Amniotic stem cell (primary cell): ENCODE measurements at places on chromosomes 5 and 9.

DNA sequence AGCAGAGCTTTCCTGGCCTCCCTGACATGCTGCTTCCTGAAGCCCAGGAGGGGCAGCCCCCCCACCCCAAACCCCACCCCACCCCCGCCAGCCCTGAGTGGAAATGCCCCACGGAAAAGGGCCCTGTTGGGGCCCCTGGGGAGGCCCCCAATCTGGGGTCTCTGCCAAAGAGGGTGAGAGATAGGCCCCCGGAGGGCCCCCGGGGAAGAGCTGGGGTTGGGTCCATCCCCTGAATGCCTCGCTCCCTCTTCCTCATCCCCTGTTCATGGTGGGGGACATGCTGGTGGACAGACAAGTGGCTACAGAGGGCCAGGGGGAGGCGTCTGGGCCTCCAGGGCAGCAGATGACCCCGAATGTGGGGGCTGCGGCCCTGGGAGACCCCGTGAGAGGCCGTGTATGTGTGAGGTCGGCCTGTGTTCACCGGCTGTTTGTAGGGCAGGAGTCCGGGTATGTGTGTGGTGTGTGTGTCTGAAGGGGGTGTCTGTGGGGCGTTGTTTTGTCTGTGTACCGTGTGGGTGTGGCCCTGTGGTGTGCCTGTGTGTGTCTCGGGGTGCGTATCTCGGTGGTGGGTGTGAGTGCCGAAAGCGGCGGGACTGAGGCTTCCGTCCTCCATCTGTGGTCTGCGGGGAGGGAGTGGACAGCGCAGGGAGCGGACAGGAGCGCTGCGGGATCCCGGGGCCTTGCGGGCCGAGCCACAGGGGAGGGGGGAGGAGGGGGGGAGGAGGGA, 11.3 kb downstream of the C9orf50 start:
- no peak for DNase-seq

- no peak for DNase-seq
Measured at GRCh38 chr9:131405428-131405827, 11.5 kb downstream of the PRRC2B start.

DNA sequence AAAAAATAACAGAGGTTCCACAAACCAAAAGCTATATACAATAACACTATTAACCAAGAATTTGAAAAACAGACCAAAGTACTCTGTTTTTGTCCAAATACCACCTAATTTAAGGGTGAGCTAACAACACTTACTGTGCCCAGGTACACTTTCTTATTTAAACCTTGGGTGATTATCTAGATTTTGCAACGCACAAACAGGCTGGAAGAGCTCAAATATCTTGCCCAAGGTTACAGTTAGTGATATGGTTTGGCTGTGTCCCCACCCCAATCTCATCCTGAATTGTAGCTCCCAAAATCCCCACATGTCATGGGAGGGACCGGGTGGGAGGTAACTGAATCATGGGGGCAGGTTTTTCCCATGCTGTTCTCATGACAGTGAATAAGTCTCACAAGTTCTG, 58.9 kb downstream of the CDK5RAP2 start:
- no peak for DNase-seq

GRCh38 chr9:136719195-136719880, 7.0 kb downstream of the DIPK1B start:
- no peak for DNase-seq

DNA sequence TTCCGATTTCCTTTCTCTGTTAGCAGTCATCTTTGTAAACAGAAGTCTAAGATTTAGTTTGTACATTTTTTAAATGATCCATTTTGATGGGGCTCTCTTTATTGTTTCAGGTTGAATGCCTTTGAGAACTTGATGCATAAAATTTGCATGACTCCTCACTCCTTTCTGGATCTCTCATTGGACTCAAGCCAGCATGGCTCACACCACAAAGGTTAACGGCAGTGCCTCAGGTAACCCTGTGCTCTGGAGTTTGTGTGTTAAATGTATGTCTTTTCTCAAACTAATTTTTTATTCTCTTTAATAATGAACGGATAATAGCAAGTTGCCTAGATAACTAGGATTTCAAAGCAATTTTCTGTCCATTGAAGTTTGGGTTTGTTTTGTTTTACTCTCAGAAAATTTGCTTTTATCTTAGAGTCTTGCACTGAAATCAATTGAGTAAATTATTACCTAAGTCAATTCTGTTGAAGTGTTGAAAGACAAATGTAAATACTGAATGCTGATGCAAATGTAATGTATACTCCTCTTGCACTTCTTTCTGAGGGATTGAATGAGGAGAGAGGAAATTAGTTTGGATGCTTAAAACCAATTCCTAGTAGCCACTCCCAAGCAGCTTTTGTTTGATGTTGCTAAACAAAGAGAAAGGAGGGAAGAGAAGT, 164.6 kb upstream of the DMRT1 start:
- no peak for DNase-seq

DNA sequence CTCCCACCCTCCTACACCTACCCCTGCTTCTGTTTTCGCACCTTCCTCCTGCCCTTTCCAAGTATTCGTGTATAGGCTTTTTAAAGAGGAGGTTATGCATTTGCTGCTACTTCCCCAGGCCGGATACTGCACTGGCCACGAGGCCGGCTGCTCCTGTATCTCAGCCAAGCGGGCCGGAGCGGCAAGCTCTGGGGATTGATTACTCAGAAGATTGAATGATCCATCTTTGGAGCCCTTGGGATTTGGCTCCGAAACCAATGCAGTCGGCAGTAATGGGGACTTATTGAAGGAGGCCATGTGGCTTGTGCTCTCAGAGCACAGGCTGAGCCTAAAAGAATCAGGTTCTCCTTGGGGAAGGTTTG, 405.3 kb downstream of the TLE4 start:
- no peak for DNase-seq

- DNase-seq = no peak
Measured at GRCh38 chr9:87706066-87706739, 19.7 kb upstream of the CTSL start.

GRCh38 chr5:129724222-129724621, 23.7 kb upstream of the MINAR2 start:
- no peak for DNase-seq

DNA sequence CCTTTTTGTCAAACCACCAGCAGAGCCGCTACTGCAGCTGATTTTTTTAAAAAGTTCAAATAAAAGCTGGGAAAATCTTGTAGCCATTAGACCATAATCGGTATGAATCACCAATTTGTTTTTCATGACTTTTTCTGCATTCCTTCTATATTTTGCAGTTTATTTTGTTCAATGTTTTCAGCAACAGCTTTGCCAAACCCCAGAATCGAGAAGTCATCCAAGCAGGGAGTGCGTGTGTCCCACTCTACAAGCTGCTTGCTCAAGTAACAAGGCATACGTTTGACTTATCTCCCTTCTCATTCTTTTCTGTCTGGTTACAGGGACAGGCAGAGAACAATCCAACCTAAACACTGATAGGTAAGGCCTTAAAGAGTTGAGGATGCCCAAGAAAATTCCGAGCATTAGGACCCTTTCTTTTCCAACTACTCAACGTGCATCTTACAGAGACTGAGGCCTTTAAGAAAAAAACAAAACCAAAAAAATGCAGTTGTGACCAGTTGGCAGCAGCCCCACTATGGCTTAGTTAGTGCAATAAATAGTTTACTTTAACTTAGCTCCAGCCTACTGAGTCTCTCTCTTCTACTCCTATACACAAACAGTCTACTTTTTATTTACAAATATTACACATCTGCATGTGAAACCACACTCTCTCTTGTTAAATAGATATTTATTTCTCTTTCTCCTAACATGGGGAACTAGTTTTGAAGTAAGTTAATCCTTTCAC, 134.7 kb upstream of the SLIT3 start:
- DNase-seq = no peak

DNA sequence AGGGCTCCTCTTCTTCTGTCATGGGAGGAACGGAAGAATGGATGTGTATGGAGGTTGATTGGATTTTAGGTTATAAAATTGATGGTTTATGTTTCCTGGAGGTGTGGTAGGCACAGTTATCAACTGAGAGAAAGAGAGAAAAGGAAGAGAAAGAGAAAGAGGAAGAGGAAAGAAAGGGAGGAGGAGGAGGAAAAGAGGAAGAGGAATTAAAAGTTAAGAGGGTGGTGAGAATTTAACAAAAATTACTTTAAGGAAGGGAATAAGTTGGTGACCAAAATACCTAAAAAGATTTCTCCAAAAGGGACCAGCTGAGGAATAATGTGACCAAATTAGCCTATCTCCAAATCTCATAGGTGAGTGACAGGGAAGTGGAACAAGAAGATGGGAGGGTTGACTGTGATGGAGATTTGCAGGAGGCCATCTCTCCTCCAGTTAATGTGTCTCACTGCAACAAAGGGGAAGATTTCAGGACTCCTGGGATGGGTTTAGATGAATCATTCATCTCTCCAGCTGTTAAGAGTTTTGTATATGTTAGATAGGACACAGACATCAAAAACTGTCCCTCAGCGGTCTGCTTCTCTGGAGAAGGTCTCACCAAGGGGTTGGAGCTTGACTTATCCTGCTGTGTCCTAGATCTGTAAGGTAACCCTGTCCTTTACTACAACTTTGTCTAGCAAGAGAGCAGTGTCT, 76.0 kb upstream of the TMC1 start:
- DNase-seq = no peak

GRCh38 chr9:120432600-120432999, 147.4 kb downstream of the CDK5RAP2 start:
- no peak for DNase-seq

- no peak for DNase-seq
Measured at GRCh38 chr5:124234022-124234769, 512.2 kb downstream of the ZNF608 start.

GRCh38 chr5:11302663-11303062, 541.6 kb upstream of the DAP start:
- no peak for DNase-seq

- no peak for DNase-seq
Measured at GRCh38 chr5:139693676-139694364, 45.7 kb downstream of the CXXC5 start.

GRCh38 chr5:62149879-62150278, 156.1 kb upstream of the KIF2A start:
- DNase-seq = no peak

DNA sequence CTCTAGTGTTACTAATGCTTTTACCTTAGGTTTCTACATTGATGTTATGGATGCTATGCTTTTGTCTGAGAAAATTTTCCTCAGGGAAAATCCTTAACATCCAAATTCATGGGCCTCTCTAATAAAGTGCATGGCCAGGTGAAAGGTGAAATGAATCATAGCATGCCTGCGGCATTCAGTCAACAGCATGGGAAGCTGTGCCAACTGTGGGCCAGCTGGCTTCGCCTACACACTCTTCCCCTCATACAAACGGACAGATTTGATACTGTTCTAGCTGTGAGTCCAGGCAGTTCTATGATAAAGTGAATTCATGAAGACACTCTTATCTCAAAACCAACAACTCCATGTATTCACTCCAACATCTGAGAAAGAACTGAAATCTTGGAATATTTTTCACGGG, 374.1 kb downstream of the PLK2 start:
- DNase-seq = no peak

GRCh38 chr5:98796197-98796972, 22.9 kb downstream of the RGMB start:
- peak; percentile 43 for DNase-seq

DNA sequence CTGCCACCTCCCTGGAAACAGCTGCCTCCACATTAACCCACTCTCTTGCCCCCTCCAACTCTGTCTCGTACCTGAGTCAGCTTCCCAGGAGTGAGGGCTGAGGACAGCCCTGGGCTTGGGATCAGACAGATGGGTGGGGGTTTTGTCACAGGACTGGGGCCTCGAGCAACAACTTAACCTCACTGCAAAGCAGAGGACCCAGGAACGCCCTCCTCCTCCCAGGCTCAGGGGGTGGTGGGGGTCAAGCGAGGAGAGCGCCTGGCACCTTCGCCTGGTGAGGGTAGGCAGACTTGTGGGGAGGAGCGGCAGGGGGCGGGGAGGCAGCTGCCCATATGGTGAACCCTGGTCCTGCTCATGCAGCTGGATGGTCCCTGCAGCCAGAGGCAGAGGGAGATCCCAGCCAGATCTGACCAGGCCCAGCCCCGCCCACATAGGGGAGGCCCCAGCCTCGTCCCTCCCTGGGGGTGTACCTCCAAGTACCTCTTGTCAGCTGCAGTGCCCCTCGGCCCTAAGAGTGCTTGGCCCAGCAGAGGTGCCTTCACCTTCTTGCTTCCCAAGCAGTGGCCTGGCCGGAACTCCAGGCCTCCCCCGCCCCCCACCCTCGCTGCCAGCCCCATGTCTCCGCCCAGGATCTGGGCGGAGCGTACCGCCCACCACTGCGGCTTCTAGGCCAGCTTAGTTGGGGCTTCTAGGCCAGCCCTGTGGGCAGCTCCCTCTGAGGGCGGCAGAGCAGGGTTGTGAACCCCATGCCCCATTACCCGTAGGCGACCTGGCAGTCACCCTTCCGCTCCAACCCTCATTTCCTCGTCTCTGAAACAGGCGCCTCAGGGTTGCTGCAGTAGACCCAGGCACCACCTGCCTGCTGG, at the start of gene SARDH:
TSS of gene SARDH (minus strand) at position 579 of the 866 bp plus-strand sequence. CDS start 4,179 bp downstream, outside the sequence.
- no peak for DNase-seq

GRCh38 chr5:127313847-127314473, 23.4 kb downstream of the MEGF10 start:
- DNase-seq = no peak

DNA sequence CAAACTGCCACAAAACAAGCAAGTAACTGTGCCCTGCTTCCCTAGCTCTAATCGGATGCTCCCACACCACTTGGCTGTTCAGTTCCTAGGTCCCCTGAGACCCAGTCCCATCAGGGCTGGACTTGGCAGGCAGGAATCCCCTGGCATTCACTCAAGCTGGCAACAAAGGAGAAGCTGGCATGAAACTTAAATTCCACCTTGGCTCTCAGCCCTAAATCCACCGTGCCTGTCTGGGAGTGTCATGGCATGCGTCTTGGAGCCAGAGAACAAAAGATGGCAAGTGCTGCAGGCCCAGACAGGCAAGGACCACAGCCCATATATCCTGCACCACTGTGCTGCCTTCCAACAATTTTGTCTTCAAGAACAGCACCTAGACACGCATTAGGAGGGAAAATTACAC, 38.2 kb downstream of the ETF1 start:
- no peak for DNase-seq

GRCh38 chr9:115461280-115461679, 343.3 kb upstream of the TNC start:
- DNase-seq = no peak

DNA sequence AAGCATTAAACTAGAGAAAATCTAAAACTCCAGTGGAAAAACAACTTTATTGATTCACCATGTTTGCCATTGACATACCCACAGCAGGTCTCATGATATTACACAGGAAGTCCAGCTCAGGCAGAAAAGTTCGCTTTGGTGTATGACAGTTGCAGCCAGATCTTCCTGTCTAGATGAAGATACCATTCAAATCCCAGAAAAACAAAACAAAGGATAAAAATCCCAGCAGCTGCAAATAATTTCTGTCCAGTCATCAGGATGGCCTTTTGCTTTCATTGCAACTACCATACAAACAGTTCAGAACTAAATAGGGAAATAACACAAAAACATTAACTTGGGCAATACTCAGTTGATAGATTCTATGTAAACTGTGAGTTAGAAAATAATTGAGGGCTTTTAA, 136.0 kb upstream of the NREP start:
- no peak for DNase-seq
